ENCODE measurements at places on chromosomes 4 and X. TPM values are rescaled to one million over a fixed set of nuclear protein-coding genes. Genes with fewer than 3 reads are reported as not detected.

The OTUD6A gene
- total RNA-seq = not detected

DNA sequence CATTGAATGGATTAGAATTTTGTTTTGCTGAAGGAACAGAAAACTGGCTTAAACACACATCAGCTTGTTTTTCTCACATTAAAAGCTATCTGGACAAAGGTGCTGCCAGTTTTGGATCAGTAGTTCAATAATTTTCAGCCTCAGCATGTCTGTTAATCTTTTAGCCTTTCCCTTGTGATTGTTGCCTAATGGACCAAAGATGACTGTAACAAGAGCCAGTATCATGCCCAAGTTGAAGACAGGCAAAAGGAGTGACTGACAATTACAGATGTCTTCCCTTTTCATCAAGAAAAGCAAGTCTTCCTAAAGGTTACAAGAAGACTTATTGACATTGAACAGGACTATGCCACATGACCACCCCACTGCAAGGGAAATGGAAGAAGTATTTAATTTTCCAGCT, 419.7 kb downstream of the MAPK10 start:
- H3K4me3 ChIP-seq = no peak overlapping the region
- no peak overlapping the region for H3K27ac ChIP-seq
- no peak for DNase-seq

- no peak overlapping the region for H3K27ac ChIP-seq
- H3K4me3 ChIP-seq = no peak overlapping the region
- H3K4me1 ChIP-seq = no peaks in the 10 kb centered on the region
- no peak for DNase-seq
These were observed 499.7 kb upstream of the POU3F4 start for GRCh38 chrX:83008415-83008814.

DNA sequence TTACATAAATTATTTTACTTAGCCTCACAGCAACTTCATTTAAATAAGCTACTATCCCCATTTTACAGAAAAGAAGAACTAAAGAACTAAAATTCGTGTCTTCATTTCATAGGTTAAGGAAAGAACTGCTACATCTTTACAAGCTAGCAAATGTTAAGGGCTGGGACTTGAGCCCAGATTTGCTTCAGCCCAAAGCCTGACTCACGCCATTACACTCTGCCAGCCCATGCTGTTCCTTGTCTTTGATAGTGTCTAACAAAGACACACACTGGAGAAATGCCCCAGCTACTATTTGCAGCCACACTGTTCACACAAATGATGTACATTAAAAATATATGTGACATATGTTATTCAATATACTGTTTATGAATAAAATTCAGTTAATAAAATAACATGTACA, 29.0 kb upstream of the ERVMER34-1 start:
- H3K4me3 ChIP-seq = no peak overlapping the region
- no peaks in the 10 kb centered on the region for H3K4me1 ChIP-seq
- H3K27me3 ChIP-seq = peaks cover 13% of the 10 kb centered on the region
- no peaks in the 10 kb centered on the region for H3K36me3 ChIP-seq

- no peak for DNase-seq
- no peaks in the 10 kb centered on the region for H3K36me3 ChIP-seq
- no peak overlapping the region for H3K27ac ChIP-seq
- no peaks in the 10 kb centered on the region for H3K4me1 ChIP-seq
These were observed 126.2 kb upstream of the ANXA10 start for GRCh38 chr4:167966143-167966542.

GRCh38 chr4:26871611-26872010, 11.0 kb downstream of the STIM2 start:
- H3K27ac ChIP-seq = no peak overlapping the region
- H3K4me3 ChIP-seq = no peak overlapping the region
- peak; percentile 31 for DNase-seq
- no peaks in the 10 kb centered on the region for H3K4me1 ChIP-seq
- no peaks in the 10 kb centered on the region for H3K27me3 ChIP-seq
- no peaks in the 10 kb centered on the region for H3K36me3 ChIP-seq

DNA sequence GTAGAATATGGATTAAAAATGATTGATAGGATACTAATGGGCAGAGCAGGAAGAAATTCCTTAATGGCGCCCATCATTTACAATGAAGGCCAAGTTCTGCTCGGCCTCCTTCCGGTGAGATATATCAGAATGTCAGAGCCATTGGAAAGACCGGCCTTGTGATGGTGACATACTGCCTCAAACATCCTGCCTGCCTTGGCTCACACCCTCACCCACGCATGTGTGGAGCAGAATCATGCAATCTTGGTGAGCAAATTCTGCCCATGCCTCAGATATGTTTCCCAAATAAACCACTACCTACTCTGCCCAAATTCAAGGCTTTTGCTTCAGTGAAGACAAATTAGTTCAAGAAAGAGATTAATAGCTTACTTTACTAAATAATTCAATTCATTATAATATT, 163.3 kb downstream of the MID1 start:
- peak; percentile 63 for DNase-seq
- H3K36me3 ChIP-seq = peaks cover 24% of the 10 kb centered on the region
- H3K27ac ChIP-seq = no peak overlapping the region
- 0 out of 2 replicates have a peak, but pooled peaks cover 1% of the 10 kb centered on the region for H3K4me1 ChIP-seq
- no peak overlapping the region for H3K4me3 ChIP-seq

The IRAK1 gene
- total RNA-seq = 33.3 TPM

- no peaks in the 10 kb centered on the region for H3K36me3 ChIP-seq
- DNase-seq = no peak
- H3K27ac ChIP-seq = no peak overlapping the region
- no peaks in the 10 kb centered on the region for H3K4me1 ChIP-seq
- no peaks in the 10 kb centered on the region for H3K27me3 ChIP-seq
These were observed 52.8 kb downstream of the NPFFR2 start for GRCh38 chr4:72084587-72085011.

Data from IMR-90 (cell line).